Progenitor cell of endocrine pancreas (in vitro differentiated cells): ENCODE measurements at places on chromosomes 7 and 10.

DNA sequence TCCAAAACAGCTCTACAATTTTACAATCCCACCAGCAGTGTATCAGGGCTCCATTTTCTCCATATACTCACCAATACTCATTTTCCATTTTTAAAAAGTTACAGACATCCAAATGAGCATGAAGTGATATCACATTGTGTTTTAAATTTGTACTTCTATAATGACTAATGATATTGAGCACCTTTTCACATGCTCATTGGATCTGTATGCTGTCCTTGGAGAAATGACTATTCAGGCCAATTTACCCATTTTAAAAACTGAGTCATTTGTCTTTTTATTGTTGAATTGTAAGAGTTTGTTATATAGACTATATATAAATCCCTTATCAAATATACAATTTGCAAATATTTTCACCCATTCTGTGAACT is 162.0 kb downstream of the MAGI2 start:
- DNase-seq: no peak

- DNase-seq: no peak
These were observed 94.7 kb downstream of the HDAC9 start for GRCh38 chr7:18590241-18590640.

DNA sequence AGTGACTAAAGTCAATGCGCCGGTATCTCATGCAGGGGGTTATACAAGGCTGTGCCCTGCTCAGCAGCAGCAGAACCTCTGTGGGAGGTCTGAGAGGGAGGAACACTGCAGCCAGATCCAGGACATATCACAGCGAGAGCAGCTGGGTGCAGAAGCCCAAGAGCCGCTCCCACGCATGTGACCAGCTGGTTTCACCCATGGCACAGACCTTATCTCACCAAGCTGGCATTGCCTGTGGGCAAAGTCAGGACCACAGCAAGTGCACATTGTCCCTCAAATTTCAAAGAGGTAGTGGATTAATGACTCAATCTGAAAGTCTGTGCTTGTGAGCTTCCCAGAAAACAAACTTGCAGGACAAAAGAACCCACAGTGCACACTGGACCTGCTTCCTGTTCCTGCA is 31.6 kb upstream of the AKR1C1 start:
- DNase-seq: no peak

DNA sequence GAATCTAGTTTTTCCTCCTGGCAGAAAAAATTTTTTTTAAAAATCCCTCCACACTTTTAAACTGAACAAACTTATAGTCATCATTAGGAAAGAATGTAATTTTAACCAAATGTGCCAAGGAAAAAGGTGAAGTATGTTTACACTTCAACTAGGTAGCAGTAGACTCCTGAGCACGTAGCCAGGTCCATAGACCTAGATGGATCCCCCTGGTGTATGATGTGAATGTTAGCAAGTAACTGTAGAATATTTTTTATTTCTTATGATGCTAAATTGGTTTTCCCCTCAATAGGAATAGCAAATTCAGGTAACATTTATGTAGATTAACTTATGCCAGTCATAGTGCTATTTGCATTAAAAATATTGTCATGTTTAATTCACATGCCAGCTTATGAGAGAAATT is 19.6 kb downstream of the CABCOCO1 start:
- no peak for DNase-seq

- DNase-seq: no peak
These were observed 7.9 kb downstream of the OSBPL3 start for GRCh38 chr7:24972166-24972477.

- no peak for DNase-seq
These were observed 93.1 kb downstream of the BMPER start for GRCh38 chr7:33998476-33998875.

GRCh38 chr10:48598936-48599829 is 5.7 kb downstream of the ARHGAP22 start:
- no peak for DNase-seq

- DNase-seq: no peak
These were observed 110.6 kb downstream of the ABLIM1 start for GRCh38 chr10:114547514-114547913.

DNA sequence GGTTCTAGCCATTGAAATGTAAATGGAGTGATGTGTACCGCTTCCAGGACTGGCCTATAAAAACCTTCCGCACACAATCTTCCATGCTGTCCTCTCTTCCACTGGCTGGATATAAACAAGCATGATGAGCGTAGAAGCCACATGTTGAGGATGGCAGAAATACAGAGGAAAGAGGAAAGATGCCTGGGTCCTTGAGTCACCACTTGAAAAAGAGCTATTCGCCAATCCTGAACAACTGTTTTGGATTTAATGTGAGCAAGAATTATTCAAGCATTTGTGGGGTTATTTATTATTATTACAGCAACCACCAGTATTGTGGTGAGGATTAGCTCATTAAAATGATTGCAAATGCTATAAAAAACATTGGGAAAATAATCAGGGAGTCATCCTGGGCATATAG is 45.8 kb upstream of the PLXNA4 start:
- DNase-seq: no peak

DNA sequence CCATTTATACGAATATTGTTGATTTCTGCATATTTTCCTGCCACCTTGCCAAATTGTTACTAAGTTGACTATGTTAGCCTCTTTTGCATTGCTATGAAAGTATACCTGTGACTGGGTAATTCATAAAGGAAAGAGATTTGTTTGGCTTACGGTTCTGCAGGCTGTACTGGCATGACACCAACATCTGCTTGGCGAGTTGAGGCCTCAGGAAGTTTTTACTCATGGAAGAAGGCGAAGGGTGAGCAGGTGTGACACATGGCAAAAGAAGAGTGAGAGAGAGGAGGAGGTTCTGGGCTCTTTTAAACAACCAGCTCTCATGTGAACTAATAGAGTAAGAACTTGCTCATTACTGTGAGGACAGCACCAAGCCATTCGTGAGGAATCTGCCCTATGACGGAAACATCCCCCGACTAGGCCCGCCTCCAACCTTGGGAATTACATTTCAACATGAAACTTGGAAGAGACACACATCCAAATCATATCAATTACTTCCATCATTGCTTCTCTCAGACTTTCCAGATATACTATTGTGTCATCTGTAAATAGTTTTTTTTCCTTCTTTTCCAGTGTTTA is 8.4 kb downstream of the RALA start:
- DNase-seq: no peak

DNA sequence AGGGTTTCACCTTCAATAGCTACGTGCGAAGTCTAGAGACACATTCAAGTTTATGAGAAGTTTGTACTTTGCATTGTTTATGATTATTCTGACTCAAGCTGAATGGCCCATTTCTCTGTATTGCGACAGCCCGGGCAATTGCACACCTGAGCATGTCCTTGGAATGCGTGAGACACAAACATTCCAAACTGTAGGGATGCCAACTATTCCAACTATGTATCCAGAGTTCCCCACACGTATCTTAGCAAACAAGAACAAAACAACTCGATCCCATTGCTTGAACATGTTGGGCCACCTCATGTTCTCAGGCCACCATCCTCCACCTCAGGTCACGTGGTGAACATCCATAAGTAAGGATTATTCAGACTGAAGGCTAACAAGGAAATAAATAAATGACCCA is 51.4 kb upstream of the EGFR start:
- no peak for DNase-seq
